Fibroblast of the aortic adventitia (primary cell): ENCODE measurements at places on chromosomes 3 and 15.

DNA sequence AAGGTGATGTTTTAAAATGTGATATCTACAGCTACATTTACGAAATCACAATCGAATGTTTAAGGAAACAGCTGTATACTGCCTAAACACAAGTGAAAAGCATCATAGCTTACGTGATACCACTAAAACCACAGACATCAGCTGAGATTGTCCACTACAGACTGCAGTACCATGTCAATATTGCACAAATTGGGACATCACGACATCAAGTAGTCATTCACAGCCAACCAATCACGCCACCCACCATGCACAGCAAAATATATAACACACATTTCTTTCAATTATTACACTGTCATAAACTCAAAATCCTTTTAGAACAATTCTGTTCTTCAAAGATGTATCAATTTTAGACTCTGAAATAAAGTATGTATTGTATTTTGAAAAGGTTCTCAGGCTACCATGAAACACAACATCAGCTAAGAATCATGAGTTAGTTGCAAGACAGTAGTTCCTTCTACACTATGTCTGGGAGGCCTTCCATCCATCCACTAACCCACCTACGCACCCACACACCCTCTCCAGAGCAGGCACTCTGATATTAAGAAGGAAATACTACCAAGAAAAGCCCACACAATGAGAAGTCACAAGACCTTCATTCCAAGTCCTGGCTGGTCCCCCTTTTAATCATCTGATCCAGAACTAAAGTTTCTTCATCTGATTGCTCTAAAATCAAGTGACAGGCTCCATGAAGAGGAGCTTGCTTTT, 3.1 kb downstream of the DMXL2 start:
- DNase-seq, result no peak

- peak; percentile 58 for DNase-seq
Measured at GRCh38 chr3:138946663-138947494, at the start of the genes FOXL2 and FOXL2NB. TSS of gene FOXL2 (minus strand) at chr3:138947137. CDS start at chr3:138946722, 415 bp downstream. TSS of gene FOXL2NB (plus strand) at chr3:138947217. CDS start at chr3:138947365, 148 bp downstream.

DNA sequence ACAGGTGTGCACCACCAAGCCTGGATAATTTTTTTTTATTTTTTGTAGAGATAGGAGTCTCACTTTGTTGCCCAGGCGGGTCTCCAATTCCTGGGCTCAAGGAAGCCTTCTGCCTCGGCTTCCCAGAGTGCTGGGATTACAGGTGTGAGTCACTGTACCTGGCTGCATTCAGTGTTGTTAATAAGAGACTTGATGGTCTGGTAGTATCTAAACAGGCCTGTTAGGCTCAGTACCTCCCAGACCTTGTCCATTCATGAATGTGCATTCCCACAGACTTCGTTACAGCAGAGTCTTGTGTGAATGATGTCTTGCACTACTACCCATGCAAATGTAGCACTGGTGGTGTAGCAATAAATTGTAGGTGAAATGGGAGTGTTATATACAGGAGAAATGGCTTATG, 17.7 kb downstream of the CMTM8 start:
- no peak for DNase-seq

DNA sequence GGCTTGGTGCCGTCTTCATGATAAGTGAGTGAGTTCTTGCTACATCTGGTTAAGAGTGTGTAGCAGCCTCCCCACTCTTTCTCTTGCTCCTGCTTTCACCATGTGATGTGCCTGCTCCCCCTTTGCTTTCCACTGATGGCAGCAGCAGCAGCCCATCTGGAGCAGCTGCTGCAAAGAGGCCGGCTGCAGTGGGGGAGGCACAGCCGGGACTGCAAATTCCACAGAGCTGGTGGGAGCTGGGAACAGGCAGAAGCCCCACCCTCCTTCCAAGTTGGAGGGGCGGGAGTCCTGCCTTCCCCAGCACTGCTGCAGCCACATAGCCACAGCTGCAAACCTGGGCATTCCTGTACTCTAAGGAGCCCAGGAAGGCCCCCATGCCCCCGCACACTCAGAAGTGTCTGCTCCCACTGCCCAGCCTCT, 62.8 kb upstream of the IMPG2 start:
- DNase-seq, result peak; percentile 10

- DNase-seq, result no peak
Measured at GRCh38 chr3:14913926-14914778, 33.2 kb upstream of the NR2C2 start.

DNA sequence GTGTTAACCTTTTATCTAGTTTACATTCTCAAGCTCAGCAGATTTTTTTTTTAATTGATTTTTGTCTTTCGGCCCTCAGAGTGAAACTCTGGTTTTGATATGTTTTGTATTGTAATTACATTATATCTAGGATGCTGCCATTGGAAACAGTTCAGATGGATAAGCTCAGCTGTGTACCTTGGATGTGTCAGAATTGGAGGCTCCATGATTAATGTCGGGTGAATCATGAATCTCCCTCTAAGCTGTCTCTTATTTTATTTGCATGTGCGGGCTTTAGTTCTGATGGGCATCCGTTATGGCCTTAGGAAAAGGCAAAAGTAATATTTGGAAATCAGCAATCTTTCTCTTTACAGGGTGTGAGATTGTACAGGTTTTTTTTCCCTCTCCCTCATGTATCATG, 4.2 kb downstream of the PTPRG start:
- no peak for DNase-seq

GRCh38 chr15:31396881-31397560, 70.4 kb downstream of the KLF13 start:
- peak; percentile 83 for DNase-seq

GRCh38 chr3:5428607-5429516, 241.4 kb downstream of the EDEM1 start:
- no peak for DNase-seq

DNA sequence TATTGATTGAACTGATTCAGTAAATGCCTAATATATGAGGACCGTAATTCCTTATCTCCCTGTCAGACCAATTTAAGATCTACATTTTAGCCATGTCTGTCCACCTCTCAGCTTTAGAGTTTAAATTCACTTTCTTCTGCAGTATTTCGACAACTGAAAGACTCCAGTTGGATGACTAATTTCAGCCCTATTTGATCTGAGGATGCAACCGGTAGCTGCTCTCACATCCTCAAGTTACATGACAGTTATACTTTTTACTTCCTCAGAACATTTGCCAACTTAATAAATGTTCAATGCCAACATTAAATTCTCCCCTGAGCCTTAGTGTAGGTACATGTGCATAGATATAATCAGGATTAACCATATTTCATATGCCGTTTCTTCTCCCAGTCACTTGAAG, 2.5 kb upstream of the HHLA2 start:
- DNase-seq, result no peak

DNA sequence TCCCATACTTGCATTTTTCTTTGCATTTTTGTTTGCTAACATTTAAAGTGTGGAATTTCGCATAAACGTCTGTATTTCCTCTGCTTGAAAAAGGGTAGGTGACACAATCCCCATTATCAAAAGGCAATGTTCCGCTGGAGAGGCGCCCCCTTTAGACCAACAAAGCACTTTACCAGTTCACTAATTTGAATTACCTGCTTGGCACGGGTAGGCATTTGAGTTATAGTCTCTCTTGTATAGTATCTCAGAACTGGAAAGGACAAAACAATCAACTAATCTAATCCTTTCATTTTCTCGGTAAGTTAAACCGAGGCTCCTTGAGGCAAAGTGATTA, 775 bp upstream of the CCDC39 start:
- peak; percentile 48 for DNase-seq

GRCh38 chr3:112813723-112814171, 32.9 kb downstream of the CD200R1L start:
- DNase-seq, result peak; percentile 80

DNA sequence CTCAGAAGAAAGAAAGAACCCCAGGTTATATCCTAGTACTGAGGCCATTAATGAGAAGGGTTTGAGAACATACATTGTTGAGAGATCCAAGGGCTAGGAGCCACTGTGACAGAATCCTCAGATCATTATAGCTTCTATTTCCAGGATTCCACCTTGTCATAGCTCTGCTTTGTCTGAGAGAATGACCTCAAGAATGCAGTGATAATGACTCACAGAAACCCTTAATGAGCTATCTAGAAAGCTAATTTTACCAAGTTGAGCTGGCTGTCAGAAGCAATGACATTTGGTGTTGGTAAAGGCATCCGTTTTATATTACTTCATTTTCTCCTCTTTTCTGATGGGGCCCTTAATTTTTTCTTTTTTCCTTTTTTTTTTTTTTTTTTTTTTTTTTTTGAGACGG, 10.9 kb downstream of the TRIP4 start:
- no peak for DNase-seq

DNA sequence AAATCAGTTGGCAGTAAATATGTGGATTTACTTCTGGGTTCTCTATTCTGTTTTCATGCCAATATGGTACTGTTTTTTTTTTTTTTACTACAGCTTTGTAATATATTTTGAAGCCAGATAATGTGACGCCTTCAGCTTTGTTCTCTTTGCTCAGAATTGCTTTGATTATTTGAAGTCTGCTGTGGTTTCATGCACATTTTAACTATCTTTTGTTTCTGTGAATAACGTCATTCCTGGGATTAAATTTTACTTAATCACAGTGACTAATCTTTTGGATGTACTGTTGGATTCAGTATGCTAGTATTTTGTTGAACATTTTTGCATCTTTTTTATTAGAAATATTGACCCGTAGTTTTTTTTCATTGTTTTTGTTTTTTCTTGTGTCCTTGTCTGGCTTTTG, 576.5 kb downstream of the ZNF385D start:
- DNase-seq, result peak; percentile 84

- DNase-seq, result peak; percentile 39
Measured at GRCh38 chr15:56984681-56985481, 66.4 kb downstream of the TCF12 start.

DNA sequence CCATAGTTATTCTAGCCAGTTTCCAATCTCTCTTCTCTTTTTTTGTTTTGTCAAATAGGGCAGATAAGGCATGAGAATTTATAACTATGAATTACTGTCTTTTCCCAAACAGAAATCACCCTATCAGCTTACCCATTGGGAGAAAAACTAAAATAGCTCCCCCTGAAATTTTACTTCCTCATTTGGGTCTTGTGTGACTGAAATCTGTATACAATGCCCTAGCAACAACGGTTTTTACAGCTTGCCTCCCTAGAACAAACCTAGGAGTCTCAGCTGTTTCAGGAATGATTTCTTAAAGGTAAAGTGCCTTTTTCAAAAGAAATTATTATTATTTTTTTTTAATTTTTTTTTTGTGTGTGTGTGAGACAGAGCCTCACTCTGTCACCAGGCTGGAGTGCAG, 56.8 kb downstream of the CD86 start:
- DNase-seq, result no peak

GRCh38 chr3:131406274-131406673, 24.7 kb downstream of the NUDT16 start:
- no peak for DNase-seq

- no peak for DNase-seq
Measured at GRCh38 chr3:30085486-30085885, 520.9 kb upstream of the TGFBR2 start.

DNA sequence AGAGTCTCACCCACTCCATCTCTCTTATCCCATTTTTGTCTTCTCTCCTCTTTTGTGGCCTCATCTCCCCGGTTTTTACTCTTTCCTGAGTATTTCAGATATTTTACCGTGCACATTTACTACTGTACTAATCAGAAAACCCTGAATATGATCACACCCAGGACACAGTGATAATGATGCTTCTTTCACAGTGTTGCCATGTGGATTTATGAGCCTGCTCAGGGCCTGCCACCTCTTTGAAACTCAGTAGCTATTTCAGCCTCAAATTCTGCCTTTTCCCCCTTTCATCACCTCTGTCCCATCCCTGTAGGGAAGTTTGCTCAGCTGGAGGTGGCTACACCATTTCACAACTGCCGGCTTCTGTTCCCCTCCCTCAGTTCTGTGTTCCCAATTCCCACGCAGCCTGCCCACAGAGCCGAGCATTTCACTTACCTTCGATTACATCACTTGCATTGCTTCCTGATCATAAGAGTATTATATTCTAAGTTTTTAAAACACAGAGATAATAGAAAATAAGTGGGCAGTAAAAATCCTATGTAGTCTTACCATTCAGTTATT, 33.2 kb downstream of the ARNT2 start:
- DNase-seq, result no peak

GRCh38 chr3:105388176-105388575, 21.5 kb downstream of the ALCAM start:
- no peak for DNase-seq

- DNase-seq, result no peak
Measured at GRCh38 chr3:160673188-160673587, 3.8 kb upstream of the ARL14 start.

- no peak for DNase-seq
Measured at GRCh38 chr3:128247666-128248409, 94.6 kb downstream of the EEFSEC start.

- peak; percentile 95 for DNase-seq
Measured at GRCh38 chr15:67109141-67110034, 44.0 kb downstream of the SMAD3 start.

- no peak for DNase-seq
Measured at GRCh38 chr3:140911822-140912221, 29.8 kb upstream of the SLC25A36 start.

GRCh38 chr3:107239703-107240102, 137.5 kb upstream of the CCDC54 start:
- DNase-seq, result no peak

GRCh38 chr3:74676-75243, 121.8 kb upstream of the CHL1 start:
- no peak for DNase-seq

DNA sequence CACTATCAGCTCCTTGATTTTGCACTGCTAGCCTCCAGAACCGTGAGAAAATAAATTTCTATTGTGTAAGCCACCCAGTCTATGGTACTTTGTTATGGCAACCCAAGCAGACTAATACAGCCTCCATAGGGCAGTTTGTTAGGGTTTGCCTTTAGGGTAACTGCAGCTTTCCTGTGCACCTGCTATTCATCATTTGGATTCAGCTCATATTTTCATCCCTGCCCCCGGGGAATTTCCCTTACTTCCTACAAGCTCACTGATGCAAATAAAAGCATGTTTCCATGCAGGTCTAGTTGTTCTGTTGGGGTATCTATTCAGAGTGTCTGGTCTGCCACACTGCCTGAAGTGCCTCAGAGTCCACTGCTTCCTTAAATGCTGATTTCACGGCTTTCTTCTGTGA, 48.6 kb upstream of the ATOSA start:
- no peak for DNase-seq
